ENCODE measurements at places on chromosomes 5 and 9.

- DNase-seq: no peak
Measured at GRCh38 chr9:108696156-108696555, 159.6 kb downstream of the ACTL7B start.

- DNase-seq: no peak
Measured at GRCh38 chr5:160398806-160399205, 1.0 kb downstream of the FAM200C start.

DNA sequence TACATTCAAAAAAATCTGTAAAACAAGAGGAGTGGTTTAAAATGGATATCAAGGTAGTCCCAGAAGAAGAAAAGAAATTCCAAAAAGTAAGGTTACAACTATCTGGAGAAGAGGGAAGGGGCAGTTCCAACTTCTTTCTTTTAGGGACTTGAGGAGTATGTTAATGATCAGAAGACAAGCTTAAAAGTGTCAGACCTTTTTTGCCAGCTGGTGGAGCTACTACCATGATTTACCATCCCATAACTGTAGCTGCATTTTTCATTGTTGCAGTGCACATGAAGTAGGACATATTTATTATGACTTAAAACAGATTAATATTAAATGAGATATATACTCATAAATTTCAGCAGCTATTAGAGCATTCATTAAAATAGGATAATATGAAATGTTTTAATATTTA is 158.5 kb upstream of the RGS7BP start:
- no peak for DNase-seq

DNA sequence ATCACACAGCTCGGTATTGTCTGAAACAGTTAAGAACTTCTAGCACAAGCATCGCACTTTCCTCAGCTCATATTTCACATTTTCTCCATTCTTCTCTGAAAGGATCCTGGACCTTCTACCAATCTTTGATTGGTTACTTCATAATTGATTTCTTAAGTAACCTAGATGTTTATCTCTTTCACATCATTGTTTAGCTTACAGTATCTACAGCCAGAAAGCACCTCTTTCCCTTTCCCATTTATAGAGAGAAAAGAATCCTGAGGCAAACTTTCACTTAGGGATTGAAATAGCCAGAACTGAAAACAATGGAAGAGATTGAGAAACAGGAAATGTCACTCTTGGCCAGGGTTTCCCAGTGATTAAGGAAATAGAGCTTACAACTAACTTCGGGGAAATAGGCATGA is 2.5 kb downstream of the IL33 start:
- no peak for DNase-seq

DNA sequence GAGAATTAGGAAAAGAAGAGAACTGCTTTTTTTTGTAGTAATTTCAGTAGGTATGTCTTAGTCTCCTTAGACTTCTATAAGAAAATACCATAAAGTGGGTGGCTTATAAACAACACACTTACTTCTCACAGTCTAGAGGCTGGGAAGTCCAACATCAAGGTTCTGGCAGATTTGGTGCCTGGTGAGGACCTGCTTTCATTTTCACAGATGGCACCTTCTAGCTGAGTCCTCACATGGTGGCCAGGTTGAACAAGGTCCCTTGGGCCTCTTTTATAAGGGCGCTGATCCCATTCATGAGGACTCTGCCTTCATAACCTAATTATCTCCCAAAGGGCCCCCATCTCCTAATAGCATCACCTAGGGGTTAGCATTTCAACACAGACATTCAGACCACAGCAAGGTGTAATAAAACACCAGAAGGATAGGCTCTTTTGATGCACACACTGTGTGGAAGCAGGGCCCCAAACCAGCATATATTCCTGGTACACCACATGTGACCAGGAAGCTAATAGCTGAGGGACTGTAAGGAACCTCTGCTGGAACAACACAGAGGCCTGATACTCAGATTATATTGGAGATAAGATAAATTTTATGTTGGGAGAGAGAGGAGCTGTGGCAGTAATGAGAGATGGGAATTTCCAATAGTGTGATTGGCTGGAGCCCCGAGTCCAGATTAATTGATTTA is 384.9 kb downstream of the RAB3C start:
- DNase-seq: no peak

DNA sequence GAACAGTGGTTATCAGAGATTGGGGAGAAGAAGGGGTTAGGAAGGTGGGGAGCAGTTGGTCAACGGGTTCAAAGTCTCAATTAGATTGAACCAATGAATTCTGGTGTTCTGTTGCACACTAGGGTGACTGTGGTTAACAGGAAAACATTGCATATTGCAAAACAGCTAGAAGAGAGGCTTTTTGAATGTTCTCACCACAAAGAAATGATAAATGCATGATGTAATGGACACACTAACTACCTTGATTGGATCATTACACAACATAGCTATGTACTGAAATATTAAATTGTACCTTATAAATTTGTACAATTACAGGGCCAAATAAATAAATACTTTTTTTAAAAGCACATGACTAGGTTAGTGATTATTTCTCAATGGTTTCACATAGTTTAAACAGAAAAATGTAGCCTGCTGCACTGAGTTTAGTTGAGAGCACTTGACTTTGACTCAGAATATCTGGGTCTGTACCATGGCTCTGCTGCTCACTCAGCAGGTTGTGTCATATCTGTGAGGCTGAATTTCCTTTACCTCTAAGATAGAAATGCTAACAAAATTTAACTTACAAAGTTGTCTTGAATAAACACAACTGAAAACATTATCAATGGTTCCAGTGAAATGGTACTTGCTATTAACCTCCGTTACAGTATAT is 30.4 kb downstream of the NUDT12 start:
- no peak for DNase-seq

DNA sequence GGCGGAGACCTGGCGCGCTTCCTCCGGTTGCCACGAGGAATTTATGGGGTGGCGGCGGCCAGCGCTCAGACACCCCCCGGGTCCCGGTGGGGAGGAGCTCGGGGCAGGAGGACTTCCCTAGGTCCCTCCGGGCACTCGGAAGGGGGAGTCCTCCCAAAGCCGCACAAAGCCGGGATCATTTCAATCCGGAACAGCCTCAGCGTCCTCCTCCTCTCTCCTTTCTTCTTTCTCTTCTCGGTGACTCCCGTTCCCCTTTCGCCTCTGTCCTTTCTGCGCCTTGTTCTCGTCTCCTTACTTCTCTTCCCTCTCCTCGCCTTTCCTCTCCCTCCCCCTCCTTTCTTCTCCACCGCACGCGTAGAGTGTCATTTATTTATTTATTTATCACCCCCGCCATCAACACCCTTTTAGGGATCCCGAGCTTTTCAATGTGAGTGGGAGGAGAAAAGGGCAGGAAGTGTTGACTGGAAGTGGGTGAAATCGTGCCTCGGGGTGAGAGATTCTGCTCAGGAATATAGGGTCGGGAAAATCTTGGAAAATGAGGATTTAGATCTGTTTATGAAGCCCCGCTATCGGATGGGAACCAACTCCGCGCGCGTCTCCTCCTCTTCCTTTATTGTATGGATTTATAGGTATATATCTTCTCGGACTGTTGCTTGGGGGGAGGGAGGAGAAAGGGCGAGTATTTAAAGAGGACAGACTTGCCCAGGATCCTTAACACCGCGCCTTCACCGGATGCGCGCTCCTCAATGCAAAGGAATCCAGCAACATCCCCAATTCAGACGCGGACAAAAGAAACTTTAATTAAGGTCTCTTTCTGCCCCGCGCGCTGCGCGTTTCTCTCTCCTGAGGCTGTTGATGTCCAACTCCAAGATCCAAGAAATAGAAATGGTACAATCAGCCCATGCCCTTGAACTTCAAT is 2.0 kb upstream of the ZNF462 start:
- no peak for DNase-seq

DNA sequence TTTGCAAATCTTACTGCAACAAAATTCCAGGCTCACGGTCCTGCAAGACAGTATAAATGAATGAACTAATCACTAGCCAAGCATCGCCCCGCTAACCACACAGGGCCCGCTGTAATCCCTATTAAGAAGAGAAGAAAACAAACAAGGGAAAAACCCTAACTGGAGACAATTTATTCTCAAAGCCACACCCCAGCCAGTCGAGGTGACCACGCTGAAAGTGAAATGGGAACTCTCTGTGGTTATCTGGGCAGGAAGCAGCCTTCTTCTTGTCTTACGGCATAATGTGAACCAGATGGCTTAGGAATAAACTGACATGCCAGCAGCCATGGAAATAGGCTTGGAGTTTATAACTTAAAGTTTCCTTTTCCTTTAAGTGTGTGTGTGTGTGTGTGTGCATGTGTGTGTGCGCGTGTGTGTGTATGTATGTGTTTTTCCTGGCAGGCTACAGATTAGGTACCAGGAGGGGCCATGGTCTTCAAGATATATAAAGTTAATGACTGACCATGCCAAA is 120.2 kb downstream of the SEMA6A start:
- DNase-seq: no peak

DNA sequence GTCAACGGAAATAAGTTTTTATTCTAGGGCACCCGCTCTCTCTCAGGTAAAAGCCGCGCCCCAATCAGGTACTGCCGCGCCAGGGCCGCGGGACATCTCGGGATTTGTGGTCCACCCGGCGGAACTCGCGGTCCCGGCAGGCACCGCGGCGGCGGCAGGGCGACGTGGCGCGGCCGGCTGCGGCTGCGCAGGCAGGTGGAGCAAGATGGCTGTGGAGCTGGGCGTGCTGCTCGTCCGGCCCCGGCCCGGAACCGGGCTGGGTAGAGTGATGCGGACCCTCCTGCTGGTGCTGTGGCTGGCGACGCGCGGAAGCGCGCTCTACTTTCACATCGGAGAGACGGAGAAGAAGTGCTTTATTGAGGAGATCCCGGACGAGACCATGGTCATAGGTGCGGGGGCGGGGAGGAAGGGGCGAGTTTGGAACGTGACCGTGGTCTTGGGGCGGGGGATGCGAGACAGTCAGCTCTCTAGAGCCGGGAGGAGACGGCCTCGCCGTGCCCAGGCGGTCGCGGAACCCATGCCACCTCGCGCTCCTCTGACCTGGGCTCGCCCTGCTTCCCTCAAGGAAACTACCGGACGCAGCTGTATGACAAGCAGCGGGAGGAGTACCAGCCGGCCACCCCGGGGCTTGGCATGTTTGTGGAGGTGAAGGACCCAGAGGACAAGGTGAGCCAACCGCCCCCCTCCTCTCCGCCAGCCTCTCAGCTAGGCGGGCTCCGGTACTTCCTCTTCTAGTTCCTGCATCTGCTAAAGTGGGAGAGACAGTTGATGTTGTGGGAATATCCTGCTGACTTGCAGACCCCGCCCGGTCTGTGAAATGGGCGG is at the start of gene TMED9:
TSS of gene TMED9 (plus strand) at position 194 of the 825 bp plus-strand sequence. CDS start at position 206, 12 bp downstream.
- peak; percentile 89 for DNase-seq

GRCh38 chr9:18360005-18360404 is 113.9 kb upstream of the ADAMTSL1 start:
- no peak for DNase-seq

DNA sequence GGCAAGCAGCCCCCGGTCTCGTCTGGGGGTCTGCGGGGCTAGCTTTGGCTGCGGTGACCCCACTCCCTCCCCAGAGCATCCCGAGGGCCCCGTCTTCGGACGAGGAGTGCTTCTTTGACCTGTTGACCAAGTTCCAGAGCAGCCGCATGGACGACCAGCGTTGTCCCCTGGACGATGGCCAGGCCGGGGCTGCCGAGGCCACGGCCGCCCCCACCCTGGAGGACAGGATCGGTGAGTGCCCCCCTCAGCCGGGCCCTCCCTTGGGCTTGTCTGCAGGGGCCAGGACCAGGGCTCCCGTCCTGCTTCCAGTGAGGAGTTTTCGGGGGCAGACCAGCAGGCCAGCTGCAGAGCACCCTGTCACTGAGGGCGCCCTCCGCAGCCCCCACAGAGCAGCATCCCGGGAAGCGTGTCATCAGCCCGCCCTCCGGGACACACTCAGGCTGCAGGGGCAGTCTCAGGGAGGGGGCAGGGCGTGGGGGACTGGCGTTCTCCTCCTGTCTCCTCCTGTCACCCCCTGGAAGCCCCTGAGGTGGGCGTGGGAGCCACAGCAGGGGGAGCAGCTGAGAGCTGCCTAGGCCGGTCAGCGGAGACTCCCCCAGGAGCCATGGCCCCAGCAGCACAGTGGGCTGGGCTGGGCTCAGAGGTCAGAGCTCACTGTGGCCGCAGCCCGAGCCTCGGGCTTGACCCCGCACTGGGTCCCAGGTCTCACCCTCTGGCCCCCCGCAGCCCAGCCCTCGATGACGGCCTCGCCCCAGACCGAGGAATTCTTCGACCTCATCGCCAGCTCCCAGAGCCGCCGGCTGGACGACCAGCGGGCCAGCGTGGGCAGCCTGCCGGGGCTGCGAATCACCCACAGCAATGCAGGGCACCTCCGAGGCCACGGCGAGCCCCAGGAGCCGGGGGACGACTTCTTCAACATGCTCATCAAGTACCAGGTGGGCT is 7.7 kb downstream of the DNLZ start:
- no peak for DNase-seq

DNA sequence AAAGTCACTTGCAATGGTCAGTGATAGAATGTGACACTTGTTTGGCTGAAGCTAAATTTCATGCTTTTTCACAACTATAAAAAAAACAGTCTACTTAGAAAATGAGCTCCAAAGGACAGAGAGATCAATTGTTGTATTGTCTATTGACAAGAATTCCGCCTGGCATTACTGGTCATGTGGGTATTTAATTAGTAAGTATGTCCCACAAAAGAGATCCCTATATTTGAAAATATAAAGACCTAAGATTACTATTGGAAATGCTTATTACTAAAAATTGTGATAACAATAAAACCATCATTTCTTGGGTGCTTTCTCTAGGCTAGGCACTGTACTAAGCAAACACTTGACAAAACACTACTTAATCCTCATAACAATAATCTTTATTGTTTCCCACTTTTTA is 745.2 kb upstream of the C9orf72 start:
- no peak for DNase-seq

GRCh38 chr9:130297371-130297770 is 31.8 kb downstream of the HMCN2 start:
- DNase-seq: no peak

GRCh38 chr9:114395334-114395617 is 7.5 kb upstream of the AKNA start:
- DNase-seq: no peak

DNA sequence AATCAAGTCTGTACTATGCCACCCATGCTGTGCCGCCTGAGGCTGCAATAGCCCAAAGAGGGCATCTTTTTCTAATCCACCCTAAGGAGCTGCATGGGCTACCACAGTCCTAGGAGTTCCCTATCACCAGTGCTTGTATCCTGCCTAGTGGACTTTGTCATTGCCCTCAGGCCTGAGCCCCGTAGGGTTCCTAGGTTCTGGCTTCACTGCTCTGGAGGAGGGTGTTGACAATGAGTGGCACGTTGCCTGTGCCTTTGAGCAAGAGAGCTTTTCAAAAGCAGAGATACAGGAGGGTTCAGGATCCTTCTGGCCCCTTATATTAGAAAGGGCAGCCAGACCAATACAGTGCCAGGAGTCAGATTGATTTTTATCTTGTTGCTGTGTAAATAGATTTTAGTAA is 93.0 kb downstream of the PRDM6 start:
- no peak for DNase-seq

DNA sequence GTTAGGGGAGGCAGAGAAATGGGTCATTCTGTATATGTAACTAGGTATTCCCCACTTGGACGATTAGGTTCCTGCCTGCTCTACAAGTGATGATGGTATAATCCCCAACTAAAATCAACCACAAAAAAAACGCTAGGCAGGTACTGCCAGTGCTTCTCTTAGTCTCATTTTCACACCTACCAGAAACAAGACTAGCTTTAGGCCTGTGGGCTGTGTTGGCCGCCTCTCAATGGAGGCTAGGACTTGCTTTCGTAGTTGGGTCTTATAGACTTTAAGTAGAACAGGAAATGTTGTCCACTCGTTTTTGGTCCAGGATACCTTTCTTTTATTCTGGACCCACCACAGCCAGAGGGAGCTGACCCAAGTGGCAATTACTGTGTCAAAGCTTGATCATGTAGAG is 111.8 kb downstream of the UNC13B start:
- no peak for DNase-seq
